ENCODE measurements at places on chromosomes 12 and 14.
A peak's percentile ranks its signal among the peaks of the same experiment; 100 is the strongest.

DNA sequence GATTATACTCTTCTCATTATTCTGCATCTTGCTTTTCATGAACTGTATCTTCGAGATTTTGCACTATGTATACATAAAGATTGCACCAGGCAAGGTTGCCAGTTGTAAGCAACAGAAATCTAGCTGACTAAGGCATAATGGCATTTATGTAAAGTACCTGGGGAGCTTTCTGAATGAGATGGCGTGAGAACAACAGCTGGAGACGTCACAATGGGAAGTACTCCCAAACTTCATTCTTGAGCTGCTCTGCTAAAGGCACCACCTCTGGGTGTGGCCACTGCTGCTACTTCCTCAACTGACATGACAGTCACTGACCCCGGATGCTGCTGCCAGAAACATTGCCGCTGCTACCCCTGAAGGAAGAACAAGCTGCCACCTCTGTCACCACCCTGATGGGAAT, 220.7 kb downstream of the NOVA1 start:
- no peak for DNase-seq

DNA sequence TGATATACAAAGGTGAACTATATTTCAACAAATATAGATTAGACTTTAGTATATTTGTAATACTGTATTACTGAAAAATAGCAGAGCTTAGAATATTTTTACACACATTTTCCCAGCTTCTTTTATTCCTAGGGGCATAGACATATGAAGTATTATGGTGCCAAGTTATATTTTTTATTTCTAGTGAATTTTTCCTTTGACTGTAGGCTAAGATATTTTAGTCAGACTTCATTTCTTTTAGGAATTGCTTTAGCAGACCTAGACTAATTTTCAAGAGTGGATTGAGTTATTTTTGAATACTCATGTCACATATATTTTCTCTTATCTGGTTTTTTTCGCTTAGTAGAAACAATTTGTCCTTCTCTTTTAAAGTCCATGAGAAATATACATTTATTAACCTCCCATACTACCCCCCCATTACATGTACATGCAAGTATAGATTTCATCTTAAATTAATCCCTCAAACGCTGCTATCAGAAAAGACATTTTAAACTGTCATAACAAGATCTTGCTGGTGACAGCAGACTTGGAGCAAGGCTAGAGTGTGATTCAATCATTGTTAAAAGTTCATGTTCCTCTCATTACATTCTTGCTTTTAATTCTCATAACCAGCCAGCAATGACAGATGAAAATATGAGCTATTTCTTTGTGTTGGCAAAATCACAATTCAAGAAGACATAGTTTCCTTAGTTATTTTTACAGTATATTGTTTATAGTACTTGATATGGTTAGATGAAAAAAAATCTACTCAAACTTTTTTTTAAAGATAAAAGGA, 456.1 kb downstream of the AEBP2 start:
- no peak for DNase-seq

DNA sequence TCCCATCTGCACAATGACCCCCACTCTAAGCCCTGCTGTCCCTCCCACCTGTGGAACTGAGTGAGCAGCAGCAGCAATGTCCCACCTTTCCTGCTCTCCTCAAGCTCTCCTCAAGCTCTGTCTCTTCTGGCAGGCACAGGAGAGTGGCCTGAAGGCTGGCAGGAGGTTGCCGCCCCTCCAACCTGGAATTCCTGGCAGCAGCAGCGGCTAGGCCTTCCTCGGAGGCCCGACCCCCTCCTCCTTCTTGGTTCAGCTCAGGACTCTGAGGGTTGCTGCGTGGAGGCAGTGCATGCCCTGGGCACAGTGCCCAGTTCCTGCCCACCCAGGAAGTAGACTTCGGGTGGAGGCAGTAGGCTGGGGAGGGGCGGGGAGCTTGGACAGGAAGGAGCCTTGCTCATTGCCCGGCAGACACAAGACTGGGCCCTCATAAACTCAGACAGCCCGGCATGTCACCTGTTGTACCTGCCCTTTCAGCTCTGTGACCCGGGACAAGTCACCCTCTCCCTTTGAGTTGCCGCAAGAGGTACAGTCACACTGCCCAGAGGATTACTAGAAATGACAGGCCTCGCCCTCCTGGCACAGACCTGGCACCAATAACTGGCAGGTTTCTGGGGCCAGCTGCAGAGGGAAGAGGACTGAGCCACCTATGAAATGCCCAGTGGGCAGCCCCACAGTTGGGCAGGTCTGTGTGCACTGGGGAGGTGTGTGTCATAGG, 2.1 kb upstream of the SERPINA1 start:
- no peak for DNase-seq

- no peak for DNase-seq
Measured at GRCh38 chr14:92122761-92123160, 992 bp downstream of the CPSF2 start.

DNA sequence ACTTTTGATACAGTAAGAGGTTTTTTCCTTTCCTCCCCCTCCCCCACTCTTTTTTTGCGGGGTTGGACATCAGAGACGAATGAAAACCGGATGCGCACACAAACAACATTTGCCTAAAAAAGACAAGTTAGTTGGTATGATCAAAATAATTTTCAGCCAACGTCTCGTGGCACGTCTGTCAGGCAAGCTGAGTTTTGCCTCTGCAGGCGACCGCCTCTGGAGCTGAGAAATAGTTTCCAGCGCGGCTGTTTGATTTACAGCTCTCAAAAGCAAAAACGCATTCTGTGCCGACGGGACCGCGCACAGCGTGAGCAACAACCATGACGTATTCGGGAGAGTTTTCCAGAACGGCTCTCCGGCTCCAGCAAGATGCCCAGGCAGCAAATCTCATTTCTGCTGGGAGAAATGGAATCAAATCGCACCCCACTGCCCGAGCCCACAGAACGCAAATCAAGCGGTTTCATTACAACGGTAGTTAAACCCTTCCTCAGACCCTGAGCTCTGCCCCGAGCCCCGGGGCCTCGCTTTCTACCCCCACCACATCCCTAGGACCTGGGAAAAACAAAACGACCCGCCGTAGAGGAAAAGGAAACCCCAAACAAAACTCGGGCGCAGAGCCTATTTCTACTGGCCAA, 14.2 kb upstream of the CALM1 start:
- no peak for DNase-seq

DNA sequence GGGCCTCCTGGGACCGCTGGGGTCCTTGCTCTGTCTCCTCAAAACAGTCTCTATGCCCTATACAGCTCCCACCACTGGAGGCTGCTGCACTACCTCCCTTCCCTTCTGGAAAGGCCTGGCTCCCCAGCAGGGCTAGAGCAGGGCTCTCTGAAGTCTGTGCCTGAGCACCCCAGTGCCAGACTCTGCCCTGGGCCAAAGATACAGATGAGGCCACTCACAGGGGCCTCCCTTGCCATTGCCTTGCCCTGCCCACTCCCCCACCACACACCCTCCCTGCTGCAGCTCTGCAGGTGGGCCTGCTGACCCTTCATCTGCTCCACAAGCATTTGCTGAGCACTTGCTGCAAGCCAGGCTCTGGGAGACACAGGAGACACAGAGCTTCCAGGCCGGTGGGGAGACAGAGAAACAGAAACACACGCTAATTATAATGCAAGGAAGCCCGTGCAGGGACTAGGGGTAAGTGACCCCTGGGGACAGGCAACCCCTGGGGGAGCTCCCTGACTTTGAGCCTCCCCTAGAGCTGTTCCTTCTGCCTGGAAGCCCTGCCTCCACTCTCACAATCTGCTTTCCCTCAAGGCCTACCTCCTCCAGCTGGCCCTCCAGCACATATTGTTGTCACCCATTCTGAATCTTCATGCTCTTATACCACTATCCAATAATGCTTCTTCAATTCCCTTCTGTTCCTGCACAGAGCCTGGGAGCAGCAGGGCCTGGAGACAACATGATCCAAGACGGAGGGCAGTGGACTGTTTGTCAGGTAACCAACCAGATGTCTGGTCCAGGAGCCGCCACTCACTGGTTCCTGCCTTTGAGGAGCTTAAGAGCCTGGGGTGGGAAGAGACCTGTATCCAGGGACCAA, 32.6 kb upstream of the PNMA1 start:
- no peak for DNase-seq

DNA sequence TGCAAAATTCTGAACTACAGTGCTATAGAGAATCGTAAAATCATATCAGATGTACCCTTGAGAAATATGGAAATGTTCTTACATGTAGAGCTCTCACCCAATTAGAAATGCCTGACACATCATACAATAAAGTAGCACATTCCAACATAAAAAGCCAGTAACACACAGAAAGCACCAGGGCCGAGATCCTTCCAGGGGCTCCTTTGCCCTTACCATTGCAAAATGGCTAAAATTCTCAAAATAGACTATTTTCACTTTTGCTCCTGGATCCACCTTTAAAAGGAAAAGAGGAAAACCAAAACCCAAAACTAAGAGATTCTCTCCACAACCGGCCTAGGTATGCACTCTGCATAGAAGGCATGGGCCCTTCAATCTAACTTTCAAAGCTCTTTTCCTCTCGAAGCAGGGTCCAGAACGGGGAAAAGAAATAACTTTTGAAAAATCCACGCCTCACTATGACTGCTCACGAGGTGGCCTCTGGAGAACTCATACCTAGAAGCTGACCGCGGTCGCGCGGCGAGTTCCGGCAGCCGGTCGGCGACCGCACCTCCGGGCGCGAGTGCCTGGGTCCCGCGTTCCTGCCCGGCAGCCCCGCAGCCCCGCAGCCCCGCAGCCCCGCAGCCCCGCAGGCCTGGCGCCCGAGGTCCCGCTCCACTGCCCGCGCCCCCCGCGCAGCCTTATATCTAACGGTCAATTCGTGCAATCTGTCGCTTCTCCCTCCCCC, 2.7 kb downstream of the OTX2 start:
- DNase-seq = no peak

DNA sequence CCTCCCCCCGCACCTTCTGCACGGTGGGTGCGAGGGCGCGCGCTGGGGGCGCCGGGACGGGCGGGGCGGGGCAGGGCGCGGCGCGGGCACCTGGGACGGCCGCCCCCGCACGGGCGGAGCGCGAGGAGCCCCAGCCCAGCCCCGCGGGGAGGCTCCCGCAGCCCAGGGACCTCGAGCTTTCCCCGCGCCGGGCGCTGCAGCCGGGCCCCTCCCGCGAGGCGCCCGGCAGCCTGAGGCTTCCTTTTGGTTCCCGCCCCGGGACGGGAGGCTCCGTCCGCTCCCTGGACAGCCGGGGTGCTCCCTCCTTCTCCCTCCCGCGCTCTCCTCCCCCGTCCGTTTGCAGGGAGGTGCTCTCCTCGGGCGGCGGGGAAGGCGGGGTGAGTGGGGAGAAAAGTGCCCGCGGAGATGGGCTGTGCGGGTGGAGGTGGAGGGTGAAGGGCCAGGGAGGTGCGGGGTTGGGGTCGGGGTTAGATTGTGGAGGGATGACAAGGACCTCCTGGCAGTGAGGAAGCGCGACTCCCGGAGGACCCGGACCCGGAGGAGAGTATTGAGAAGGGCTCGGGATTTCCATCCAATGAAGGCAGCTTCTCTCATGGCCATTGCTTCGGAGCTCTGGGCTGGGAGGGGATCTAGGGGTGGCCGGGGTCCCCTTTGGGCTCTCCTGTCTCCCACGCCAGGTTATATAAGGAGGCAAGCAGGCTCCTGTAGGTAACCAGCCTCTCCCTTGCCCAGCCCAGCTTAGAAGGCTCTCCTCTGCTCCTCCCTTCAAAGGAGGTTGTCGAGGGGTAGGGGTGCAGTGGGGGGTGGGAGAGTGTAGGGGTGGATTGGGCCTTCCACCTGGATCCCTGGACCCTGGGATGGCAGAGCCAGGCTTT, 645 bp downstream of the JDP2 start:
- no peak for DNase-seq

- DNase-seq = no peak
Measured at GRCh38 chr12:48026060-48026827, 22.0 kb upstream of the COL2A1 start.

GRCh38 chr12:84131076-84131475, 781.5 kb downstream of the SLC6A15 start:
- no peak for DNase-seq

GRCh38 chr12:47838286-47838931, 18.7 kb upstream of the HDAC7 start:
- DNase-seq = no peak

GRCh38 chr14:99050309-99050708, 221.7 kb downstream of the BCL11B start:
- DNase-seq = no peak

- peak; percentile 84 for DNase-seq
Measured at GRCh38 chr14:101122237-101123141, 219.0 kb upstream of the RTL1 start.

- no peak for DNase-seq
Measured at GRCh38 chr12:113239288-113239771, 18.1 kb downstream of the TPCN1 start.

DNA sequence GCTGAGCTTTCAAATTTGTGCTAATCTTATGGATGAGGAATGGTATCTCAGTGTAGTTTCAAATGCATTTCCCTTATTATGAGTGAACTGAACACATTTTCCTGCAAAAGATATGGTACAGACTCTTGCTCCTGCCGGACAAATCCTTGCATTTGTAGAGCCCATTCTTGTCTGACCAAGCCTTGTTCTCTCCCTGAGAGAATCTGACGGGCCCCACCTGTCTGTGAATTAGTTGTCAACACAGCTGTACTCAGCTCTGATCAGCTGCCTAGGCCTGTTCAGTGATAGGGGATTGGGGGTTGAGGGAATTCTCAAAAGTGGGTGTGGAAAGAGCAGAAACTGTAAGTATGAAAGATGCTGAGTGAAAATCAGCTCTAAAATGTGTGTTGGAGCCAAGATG, 42.8 kb upstream of the SCN8A start:
- no peak for DNase-seq

DNA sequence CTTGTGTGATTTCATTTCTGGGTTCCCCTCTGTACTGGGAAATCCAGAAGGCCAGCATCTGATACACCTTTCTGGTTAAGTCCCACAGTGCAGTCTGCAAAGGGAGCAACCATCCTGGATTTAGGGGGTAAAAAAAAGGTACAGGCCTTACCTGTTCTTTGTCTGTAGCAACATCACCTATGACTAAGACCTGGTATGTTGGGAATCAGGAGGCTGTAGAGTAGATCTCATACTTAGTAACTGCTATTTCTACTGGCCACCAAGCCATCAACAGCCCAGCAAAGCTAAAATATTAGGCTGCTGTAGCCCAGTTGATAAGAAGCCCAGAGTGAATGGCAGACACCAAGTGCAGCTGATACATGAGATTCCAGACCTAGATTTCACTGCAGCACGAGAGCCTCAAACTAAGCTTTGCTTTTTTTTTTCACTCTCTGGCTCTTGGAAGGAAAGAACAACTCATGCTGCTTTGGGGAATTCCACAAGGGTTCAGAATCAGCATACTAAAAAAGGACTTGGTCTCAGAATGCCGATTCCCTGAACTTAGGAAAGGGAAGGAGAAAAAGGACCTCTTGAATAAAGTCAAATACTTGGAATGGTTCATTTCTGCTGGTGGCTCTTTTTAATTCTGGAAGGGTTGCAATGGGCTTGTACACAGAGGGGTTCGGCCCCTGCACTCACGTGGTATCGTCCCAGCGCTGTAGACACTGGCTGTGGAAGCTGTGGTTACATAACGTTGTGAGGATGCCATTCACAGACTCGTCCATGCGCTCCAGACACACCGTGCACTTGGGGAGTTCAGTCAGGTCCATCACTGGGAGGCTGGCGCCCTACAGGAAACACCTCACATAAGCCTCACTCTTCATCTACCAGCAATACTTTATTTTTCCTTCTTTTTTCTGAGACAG, 20.5 kb downstream of the BRAP start:
- no peak for DNase-seq

Measured in vagina (tissue), 2 donors.